8988T (cell line): ENCODE measurements at places on chromosomes 6 and 20.

GRCh38 chr6:130116273-130116672 lies 97.9 kb downstream of the L3MBTL3 start:
- no peak for DNase-seq

DNA sequence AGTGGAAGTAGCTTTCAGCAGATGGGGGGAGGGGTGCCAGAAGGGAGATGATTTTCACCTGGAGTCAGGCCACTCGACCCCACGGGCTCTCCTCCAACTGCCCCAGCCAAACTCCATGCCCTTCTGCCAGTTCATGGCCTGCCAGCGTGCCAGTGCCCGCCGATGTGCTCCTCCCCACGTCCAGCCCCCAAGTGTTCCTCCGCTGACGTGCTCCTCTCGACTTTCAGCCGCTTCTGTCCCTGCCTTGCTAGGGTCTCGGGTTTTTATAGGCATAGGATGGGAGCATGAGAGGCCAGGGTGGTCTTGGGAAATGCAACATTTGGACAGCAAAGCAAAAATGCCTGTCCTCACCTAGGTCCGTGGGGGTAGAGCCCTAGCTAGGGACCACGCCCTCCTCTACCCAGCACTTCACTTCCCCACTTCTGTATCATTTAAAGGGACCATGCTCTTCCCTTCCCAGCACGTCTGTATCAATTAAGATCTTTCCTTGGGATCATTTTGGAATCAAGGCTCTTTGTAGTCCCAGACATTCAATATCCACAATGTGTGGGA lies 54.4 kb downstream of the PRND start:
- no peak for DNase-seq

DNA sequence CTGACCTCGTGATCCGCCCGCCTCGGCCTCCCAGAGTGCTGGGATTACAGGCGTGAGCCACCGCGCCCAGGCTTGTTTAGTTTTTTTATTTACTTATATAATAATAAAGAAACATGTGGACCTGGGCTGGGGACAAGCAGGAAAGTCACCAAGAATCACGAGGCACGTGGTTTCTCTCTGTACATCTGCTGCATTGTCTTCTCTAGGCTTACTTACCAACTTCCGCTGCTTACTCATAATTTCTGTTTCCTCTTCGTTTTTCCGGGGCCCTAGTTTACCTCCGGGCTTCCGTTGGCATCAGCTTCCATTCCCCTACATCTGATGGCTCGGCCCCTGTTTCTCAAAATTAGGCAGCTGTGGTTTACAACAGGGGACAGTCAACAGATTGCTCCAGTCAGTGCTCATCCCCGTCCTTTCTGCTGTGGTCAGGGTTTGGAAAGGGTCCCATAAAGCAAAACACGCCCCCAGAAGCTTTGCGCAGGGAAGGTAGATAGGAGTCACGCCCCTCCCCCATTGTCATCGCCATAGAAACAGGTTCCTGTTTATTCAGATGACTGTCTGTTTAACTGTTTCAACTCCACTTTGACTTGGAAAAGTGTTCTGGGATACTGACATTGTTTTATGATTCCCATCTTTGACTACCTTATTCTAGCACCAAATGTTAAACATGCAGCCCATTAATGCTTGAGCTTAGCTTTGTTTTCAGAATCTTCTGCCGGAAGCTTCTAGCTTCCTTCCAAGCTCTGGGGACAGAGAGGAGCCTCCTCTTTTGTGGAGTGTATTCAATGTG lies 31.9 kb upstream of the TXLNB start:
- DNase-seq = no peak

- no peak for DNase-seq
Observed at GRCh38 chr6:13362412-13362811, 34.1 kb upstream of the TBC1D7 start.

DNA sequence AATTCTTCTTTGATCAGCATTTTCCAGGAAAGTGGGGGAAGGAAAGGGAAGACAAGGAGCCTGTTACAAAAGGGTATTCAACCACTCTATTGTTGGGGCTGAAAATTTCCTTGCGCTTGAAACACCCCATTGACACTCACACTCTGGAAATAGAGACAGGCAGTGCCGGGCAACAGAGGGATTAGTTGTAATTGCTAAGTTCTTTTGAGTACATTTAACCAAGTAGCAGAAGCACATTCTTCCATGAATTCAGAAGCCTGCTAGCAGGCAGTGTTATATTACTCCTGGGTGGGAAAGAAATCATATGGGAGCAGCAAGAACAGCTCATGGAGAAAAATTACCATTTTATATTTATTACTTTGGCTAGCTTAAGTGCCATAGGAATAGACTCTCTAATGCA lies 745.5 kb downstream of the C6orf118 start:
- DNase-seq = no peak

GRCh38 chr6:87289571-87289970 lies 32.8 kb upstream of the SMIM8 start:
- no peak for DNase-seq
